ENCODE measurements at places on chromosomes 16 and 17.

GRCh38 chr16:67779256-67780014 is 26.9 kb downstream of the RANBP10 start:
- no peak for DNase-seq

DNA sequence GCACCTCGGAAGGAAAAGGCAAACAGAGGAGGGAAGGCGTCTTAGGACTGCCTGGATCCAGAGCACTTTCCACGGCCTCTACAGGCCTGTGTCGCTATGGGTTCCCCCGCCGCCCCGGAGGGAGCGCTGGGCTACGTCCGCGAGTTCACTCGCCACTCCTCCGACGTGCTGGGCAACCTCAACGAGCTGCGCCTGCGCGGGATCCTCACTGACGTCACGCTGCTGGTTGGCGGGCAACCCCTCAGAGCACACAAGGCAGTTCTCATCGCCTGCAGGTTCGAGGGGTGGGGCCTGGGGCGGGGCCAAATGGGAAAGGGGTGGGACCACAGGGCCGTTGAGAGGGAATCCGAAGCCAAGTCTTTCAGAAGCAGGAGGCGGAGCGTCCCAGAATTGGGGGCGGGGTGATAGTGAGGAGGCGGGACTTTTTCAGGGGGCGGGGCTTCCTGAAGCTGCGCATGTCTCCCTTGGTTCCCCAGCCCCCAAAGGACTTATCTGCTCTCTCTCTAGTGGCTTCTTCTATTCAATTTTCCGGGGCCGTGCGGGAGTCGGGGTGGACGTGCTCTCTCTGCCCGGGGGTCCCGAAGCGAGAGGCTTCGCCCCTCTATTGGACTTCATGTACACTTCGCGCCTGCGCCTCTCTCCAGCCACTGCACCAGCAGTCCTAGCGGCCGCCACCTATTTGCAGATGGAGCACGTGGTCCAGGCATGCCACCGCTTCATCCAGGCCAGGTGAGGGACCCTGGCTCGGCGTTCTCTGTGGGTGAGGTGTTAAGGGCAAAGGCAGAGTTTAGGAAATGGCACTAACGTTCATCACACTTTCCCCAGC is 939 bp downstream of the BCL6B start:
- DNase-seq, result peak; percentile 95

GRCh38 chr17:7550344-7550743 is 1.5 kb downstream of the TNFSF12 start:
- DNase-seq, result no peak

- DNase-seq, result peak; percentile 26
Observed at GRCh38 chr16:1784977-1785845, 2.5 kb downstream of the NUBP2 start.

- DNase-seq, result no peak
Observed at GRCh38 chr16:49726155-49726554, 129.8 kb downstream of the ZNF423 start.

DNA sequence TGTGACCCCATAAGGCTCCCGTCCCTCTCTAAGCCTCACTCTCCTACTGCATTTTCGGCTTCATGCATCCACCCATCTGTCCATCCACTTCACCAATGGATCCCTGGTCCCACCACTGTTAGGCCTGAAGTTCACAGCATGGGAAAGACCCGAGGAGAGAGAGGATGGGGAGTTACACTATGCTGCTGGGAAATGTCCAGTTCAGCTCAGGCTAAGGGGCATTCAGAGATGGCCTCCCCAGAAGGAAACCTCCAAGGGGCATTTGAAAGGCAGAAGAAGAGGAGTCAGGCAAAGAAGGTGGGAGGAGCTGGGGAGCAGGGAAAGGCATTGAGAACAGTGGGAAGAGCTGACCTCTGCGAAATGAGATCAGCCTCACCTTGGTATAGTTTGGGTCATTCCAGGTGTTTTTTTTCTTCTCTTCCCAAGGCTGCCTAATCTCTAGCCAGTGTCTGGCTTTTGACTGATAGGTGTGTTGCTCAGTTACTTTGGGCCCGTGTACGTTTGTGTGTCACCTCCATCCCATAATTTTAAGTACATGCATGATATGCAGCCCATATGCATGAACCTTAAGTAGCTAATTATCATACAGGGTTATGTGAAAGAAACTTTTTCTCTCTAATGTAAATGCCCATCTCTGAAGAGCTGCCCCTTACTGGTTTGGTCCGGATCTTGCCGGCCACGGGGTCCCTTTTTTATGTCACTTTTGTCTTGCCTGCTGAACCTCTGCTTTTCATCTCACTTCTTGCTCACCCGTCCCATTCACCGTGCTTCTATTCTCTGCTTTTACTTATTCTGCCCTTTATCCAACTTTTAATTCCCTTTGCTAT is 11.6 kb upstream of the DRC7 start:
- no peak for DNase-seq
